Smooth muscle cell of the umbilical artery (primary cell): ENCODE measurements at places on chromosomes 7 and 10. TPM values are rescaled to one million over a fixed set of nuclear protein-coding genes. Genes with fewer than 3 reads are reported as not detected.

GNGT1 gene
- not detected in 2 replicates for total RNA-seq

TCF7L2 gene
- total RNA-seq = 2.6 and 4.5 TPM in 2 replicates

DAGLB gene
- 14.7 and 18.7 TPM in 2 replicates for total RNA-seq

FANK1 gene
- total RNA-seq = 4.5 and 4.6 TPM in 2 replicates

UBE2H gene
- 77.5 and 88.6 TPM in 2 replicates for total RNA-seq

CRHR2 gene
- not detected in 2 replicates for total RNA-seq

FRAT1 gene
- 0.09 and 0.59 TPM in 2 replicates for total RNA-seq

TLX1 gene
- not detected in 2 replicates for total RNA-seq

MAT1A gene
- total RNA-seq = not detected in 2 replicates

IFIT1B gene
- not detected in 2 replicates for total RNA-seq

PNLIPRP1 gene
- not detected in 2 replicates for total RNA-seq

CLDN4 gene
- 0.89 and 7.7 TPM in 2 replicates for total RNA-seq

GIMAP6 gene
- 0.05 and 0.30 TPM in 2 replicates for total RNA-seq

CELF2 gene
- total RNA-seq = 2.4 and 5.1 TPM in 2 replicates

INSYN2A gene
- 0.30 and 0.78 TPM in 2 replicates for total RNA-seq

OR6V1 gene
- not detected in 2 replicates for total RNA-seq

CFTR gene
- not detected in 2 replicates for total RNA-seq

DNAJB9 gene
- total RNA-seq = 53.2 and 113 TPM in 2 replicates

UPK3BL2 gene
- total RNA-seq = 0.89 and 1.9 TPM in 2 replicates

CYP26C1 gene
- 0.09 TPM in 1 of 2 replicates, not detected in the other for total RNA-seq

VOPP1 gene
- total RNA-seq = 103 and 124 TPM in 2 replicates

CYP3A4 gene
- total RNA-seq = not detected in 2 replicates

TUBAL3 gene
- total RNA-seq = not detected in 2 replicates
